ENCODE measurements at places on chromosomes 6 and 20.

- DNase-seq = no peak
Measured at GRCh38 chr6:33586108-33586640, 6.1 kb upstream of the BAK1 start.

DNA sequence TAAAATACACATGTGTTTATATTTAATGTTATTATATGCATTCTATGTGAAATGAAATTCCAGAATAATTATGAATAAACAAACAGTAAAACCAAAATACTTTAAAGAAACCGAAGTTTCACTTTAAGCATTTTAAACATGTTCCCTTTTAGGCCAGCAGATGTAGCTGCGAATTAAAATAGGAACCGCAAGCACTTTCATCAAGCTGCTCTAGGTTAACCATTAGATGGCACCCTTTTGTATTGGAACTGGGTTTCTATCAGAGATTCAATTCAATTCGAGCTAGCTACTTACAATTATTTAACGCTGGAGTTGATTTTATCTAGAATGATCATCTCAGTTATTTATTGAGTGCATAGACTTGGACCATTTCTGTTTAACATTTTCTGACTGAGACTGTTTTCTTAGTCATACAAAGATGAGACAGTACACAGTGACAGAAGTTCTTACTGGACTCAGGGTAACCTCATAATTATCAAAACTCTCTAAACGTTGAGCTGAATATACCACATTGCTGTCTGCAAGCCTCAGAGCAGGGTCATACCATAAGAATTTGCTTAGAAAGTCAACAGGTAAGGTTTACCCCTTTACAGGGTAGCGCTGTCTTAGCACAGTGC lies 8.5 kb downstream of the TMEM242 start:
- no peak for DNase-seq

- DNase-seq = no peak
Measured at GRCh38 chr6:155887421-155887820, 431.8 kb upstream of the NOX3 start.

GRCh38 chr20:4763723-4764510 lies 42.2 kb downstream of the PRND start:
- DNase-seq = no peak

- DNase-seq = no peak
Measured at GRCh38 chr20:57210054-57210910, 56.2 kb downstream of the BMP7 start.

GRCh38 chr6:136083540-136083939 lies 166.6 kb downstream of the MTFR2 start:
- DNase-seq = no peak

GRCh38 chr6:53295176-53295575 lies 53.6 kb downstream of the ELOVL5 start:
- DNase-seq = no peak

GRCh38 chr20:25317351-25318075 lies 69.6 kb downstream of the PYGB start:
- no peak for DNase-seq

GRCh38 chr6:115948751-115949150 lies 111.9 kb downstream of the FRK start:
- no peak for DNase-seq

DNA sequence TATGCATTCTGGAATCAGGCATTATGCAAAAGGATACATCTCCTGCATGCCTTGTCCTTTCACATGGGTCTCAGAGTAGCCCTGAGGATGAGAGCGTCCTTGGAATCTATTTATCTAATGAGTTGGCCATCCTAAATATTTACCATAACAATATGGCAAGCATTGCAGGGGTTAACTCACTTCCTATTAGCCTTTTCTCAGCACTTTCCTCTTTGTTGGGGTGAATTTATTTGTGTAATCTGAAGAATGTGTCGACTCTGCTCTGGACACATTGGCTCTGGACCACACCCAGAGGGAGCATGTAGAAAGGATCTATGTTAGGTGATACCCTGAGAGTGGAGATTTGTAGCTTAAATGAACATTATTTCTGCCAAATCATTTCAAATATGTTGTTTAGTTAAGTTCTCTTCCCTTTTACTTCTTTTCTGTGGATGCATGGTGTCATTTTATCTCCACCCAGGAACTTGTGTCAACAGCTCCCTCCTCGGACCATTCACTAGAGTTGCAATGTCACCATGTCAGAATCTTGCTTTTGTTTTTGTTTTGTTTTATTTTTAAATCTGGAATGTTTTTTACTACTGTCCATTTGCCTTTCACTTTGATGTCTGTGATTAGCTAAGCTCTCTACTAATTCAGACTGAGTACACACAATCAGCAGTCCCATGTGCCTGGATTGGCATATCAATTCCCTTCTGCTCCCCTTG lies 757.0 kb upstream of the MMS22L start:
- DNase-seq = no peak
